Kidney epithelial cell (primary cell): ENCODE measurements at places on chromosomes 1 and 21.

DNA sequence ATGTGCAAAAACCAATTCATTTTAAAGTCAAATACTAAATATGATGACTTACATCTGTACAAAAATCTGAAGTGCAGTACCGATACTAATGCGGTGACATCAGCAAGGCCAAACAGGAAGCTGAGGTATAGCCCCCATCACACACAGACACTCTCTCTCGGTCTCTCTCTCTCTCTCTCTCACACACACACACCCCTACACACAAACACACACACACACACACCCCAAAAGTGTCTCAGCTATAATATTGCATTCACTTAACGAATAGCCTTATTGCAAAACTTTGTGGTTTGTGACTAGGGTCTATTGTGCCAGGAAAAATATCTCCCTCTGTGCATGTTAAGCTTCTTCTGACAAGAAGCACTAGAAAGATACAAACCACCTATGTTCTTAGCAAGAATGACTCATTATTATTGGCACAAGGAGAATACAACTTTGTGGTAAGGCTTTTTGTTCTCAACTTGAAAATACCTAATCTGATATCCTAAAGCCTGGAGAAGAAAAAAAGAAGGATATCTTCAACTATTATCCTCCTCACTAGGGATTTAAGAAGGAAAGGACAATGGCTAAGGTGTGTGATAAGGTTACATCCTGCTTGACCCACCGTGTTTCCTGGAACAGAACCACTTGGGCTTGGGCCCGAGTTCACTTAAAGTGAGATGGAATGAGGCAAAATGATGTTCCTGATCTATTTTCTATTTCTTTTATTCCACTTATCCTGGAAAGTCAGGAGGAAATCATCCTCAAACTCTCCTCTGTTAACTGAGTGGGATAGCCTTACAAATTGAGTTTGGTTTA, 107.1 kb downstream of the NIBAN1 start:
- DNase-seq, result peak; percentile 85

GRCh38 chr1:81597720-81598426, 202.9 kb upstream of the ADGRL2 start:
- DNase-seq, result no peak

DNA sequence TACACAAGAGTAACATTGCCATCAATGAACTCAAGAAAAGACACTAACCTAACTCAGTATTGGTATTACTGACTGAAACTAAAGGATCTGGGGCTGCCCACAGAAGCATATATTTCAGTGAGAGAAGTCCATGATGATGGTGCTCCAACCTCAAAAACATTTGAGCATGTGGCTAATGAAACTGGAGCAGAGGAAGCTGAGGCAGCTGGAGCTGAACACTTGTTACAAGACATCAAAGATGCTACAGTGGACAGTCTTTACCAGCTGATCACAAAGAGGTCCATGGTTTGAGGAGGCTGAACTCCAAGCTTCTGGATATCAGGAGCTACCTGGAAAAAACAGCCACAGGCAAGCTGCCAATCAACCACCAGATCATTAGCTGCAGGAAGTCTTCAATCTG, 42.2 kb upstream of the TTC39A start:
- no peak for DNase-seq

DNA sequence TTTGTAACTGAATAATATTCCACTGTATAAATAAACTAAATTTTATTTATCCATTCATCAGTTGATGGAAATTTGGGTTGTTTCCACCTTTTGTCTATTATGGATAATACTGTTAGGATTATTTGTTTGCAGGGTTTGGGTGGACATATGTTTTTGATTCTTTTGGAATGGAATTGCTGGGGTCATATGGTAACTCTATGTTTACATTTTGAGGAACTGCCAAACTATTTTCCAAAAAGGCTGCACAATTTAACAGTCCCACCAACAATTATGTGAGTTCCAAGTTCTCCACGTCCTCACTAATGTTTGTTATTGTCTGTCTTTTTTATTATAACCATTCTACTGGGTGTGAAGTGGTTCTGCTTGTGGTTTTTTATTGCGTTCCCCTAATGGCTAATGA, 4.3 kb upstream of the SERBP1 start:
- DNase-seq, result no peak

GRCh38 chr1:18020021-18020817, 87.4 kb upstream of the IGSF21 start:
- no peak for DNase-seq

GRCh38 chr21:29953072-29953471, 13.3 kb upstream of the GRIK1 start:
- DNase-seq, result no peak

DNA sequence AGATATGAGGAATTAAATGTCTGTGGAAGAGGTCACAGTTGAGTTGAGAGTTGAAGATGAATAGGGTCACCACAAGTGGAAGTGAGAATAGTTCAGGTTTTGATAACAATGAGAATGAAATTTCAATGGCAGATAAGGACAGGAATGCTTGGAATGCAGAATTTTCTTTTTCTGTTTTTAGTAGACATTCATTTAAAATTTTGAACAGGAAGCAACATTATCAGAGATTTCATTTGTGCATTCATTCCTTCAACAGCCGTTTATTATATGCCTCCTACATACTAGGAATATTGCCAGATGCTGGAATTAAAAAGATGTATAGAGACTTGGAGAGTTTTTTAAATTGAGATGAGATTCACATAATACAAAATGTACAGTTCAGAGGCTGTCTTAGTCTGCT, 126.8 kb downstream of the ITSN1 start:
- DNase-seq, result no peak

DNA sequence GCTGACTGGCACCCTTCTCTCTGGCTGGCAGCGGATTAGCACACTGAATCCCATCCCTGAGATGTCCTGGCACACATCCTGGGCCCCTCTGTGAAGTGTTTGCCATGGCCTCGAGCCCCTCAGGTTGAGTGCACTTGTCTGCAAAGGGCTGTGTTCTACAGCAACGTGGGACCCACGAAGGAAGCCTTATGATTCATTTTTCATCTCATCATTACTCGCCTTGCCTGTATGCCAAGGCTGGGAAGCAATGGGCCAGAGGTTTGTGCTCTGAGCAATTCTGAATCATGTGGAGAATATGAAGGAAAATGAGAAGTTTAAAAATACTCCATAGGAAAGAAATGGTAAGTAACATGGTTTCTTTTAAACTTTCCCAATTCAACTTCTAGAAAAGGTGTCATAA, 124.8 kb upstream of the LMO4 start:
- DNase-seq, result no peak

GRCh38 chr1:245881767-245882391, 625.2 kb downstream of the SMYD3 start:
- DNase-seq, result no peak

GRCh38 chr21:31900121-31900895, 27.5 kb downstream of the HUNK start:
- DNase-seq, result peak; percentile 60

DNA sequence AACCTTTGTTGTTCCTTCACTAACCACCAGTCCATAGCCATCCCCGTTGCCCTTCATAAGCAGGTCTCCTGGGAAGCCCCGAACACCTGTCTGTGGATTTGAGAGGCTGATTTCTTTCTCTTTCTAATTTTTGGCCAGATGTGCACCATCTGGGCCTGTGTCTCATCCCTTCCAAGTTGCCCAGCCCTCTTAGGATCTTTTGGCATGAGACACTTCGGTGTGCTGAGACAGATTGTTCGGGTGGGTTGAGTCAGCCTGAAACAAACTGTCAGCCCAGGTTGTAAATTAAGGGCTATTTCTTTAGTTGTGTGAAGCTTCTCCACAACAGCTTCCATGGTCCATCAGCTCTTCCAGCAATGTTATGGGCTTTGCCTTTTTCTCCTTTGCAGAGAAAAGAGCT, 1.4 kb upstream of the DNAJC11 start:
- no peak for DNase-seq

DNA sequence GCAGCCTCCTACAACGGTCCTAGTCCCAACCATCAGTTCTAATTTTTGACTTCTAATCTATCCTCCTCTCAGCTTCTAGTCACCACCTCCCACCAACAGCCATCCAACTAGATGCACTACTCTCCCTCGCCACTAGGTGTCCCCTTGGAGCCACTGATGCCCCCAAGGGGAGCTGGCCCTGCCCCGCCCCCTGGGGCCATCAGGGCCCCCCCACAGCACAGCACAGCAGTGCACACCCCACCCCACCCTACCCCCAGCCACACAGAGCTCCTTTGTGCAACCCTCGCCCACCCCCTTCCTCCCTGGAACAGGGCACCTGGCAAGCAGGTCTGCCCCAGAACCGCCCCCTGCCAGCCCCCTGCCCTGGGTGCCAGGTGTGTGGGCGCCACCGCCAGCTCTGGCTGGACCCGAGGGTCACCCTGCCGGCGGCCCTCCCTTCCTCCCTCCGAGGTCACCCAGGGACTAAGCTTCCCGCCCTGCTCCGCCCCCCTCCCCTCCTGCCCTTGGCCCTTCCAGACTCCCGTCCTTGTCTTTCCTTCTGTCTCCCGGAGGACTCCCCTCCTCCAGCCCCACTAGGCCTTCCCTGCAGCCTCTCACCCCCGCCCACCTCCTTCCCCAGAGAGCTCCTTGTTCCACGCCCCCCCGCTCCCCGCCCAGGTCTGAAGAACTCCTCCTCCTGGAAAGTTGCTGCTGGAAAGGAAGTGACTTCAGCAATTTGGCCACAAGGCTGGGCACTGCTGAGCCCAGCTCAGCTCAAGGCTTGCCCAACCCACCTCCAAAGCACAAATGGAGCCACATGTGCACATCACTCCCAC, 47.0 kb downstream of the AHDC1 start:
- DNase-seq, result peak; percentile 84
